ENCODE measurements at places on chromosomes 12 and 14.

DNA sequence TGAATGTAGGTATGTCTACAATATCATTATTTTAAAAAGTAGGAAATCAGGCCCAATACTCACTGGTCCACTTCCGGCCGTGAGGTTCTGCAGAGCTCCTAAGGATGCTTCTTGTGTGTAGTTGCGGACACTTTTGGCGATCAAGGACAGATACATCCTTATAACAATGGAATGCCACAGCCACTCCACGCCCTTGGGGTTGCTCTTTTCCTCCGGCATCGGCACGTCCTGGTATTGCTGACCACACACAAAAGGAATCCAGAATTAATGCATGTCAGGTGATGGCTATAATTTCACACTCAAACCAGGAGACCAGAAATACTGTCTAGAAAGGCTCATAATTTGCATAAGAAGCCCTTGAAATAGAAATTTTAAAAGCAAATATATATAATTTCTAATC, 65.6 kb upstream of the YARS2 start:
- no peak for DNase-seq

DNA sequence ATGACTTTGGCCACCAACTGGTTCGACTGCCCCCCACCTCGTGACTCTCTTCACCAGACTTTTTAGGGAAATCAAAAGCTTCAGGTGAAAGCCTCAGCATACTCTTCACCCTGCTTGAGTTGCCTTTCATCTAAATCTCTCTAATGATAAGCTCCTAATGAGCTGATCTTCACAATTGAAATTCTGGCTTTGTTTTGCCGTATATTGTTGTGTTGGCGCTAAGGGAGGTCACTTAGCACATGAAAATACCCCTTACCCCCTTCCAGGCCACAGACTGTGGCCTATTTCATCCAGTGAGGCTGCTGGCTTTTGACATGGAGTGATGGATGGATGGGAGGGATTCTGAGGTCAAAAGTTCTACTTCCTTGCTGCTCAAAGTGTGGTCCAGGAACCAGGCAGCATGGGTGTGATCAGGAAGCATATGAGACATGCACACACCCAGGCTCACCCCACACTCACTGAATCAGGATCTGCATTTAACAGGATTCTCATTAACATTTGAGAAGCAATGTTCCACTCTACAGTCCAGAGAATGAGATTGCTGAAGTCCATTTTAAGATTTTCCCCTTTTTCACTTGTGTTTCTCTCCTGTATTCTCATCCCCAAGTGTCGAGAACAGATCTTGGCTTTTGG, 131.4 kb downstream of the DACT1 start:
- DNase-seq, result no peak

GRCh38 chr12:80261403-80261802, 162.1 kb downstream of the OTOGL start:
- DNase-seq, result no peak

GRCh38 chr12:102971227-102971626, 13.8 kb downstream of the ASCL1 start:
- DNase-seq, result no peak

GRCh38 chr14:62304257-62304656, 542.0 kb downstream of the SNAPC1 start:
- no peak for DNase-seq

DNA sequence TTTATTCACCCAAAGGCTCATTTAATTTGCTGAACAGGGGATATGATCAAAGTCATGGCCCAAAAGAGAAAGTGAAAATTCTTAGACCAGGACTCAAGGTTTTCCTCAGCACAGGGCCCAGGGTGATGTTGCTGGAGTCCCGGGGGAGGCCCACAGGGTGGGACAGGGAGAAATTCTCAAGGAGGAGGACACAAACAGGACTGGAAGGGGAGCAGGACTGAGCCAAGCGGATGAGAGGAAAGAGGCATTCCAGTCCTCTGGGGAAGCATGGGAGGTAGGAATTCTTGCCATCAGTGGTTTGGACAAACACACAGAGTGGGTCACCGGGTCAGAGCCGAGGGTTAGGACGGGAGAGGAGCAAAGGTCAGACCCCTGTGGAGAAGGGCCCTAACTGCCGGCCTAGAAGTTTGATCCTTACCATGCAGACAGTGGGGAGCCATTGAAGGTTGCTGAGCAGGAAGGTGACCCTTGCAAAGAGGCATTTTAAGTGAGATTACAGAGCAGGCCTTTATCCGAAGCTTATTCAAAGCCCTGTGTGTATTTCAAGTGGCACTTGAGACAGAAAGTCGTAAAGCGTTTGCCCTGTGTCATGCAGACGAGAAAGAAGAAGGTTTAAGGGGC, 68.4 kb upstream of the PTGR2 start:
- peak; percentile 26 for DNase-seq

DNA sequence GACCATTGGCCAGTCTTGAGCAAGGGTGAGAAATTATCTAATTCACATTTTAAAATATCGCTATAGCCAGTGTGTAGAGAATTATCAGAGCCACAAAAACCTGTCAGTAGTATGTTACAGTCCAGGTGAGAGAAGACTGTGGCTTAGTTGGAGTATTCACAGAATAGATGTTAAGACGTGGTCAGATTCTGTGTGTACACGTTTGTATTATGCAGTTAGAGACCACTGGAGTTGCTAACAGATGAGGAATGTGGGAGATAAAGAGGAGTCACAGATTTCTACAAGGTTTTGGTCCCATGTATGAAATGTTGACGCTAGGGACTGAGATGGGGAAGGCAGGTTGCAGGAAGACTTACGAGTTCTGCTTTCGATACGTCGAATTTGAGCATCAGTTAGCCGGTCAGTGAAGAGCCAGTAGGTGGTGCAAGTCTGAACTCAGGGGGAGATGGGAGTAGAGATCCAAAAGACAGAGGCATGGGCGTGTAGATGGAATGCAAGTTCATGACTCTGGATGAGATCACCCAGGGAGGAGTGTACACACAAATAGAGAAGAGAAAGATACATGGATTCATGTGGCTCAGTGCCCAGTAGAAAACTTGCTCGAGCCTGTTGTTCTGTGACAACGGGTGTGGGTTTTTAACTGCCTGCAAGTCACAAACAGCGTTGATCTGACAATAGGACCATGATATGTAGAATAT, 114.8 kb upstream of the FLRT2 start:
- DNase-seq, result peak; percentile 96

- no peak for DNase-seq
Observed at GRCh38 chr14:80387563-80387981, 176.3 kb upstream of the DIO2 start.

- DNase-seq, result no peak
Observed at GRCh38 chr14:67276131-67276530, 34.9 kb downstream of the PALS1 start.

- DNase-seq, result peak; percentile 54
Observed at GRCh38 chr12:123006977-123007376, 26.5 kb downstream of the ARL6IP4 start.

GRCh38 chr12:113911971-113912759, 54.0 kb downstream of the RBM19 start:
- no peak for DNase-seq

DNA sequence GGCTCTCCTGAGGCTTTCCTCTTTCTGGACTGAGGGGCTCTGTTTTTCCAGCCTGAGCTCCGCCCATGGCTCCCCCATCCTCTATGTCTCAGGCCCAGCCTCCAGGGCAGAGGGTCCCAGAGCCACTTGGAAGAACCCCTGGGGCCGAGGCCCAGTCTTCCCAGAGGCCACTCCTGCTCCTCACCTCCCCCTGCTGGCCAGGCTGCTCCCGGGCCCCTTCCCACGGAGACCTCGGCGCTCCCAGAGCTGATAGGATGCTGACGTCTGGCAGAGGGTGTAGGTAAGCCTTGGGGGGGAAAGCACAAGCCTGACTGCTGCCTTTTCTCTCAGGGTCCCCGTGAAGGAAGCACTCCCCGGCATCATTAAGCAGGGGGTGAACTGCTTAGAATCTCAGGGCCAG, 51.4 kb downstream of the ERH start:
- DNase-seq, result peak; percentile 20

GRCh38 chr12:111685322-111685810, 390 bp downstream of the BRAP start:
- DNase-seq, result no peak

- DNase-seq, result peak; percentile 98
Observed at GRCh38 chr12:53099071-53099882, 1.8 kb downstream of the IGFBP6 start.

DNA sequence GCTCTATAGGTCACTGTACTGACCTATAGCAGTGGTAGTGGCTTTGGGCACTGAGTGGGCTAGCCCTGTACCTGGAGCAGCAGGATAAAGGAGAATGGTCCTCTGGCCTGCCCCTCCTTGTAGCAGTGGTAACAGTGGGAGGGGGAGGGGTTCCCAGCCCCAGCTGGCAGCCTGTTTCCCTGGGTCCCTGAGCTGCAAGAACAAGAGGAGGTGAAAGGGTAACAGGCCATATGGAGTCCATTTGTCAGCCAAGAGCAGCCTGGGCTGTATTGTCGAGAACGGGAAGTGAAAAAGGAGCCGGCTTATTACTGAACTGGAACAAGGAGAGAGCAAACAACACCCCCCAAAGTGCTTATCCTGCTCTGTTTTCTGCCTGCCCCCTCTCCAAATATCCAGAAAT, 73.8 kb upstream of the SRSF5 start:
- no peak for DNase-seq

- no peak for DNase-seq
Observed at GRCh38 chr14:58862416-58863160, 224.8 kb downstream of the DACT1 start.

- no peak for DNase-seq
Observed at GRCh38 chr14:105492031-105492970, 1.3 kb downstream of the TEDC1 start.

DNA sequence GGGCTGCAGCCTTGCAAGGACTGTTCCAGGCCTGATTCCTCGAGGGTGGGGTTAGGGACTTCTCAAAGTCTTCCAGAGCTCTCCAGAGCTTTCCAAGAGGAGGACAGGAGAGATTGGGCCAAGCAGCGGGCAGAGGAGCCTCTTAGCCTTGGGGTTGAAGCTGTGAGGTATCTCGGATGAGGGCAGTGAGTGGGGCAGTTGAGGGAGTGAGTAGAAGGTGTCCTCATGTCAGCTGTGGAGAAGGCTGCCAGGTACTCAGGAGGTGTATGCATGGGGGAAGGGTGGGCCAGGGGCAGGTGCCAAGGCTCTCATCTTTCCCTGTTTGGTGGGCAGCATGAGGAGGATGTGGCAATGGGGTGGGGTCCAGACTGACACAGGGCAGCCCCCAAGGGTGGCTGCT, 7.7 kb downstream of the KRT83 start:
- DNase-seq, result no peak

DNA sequence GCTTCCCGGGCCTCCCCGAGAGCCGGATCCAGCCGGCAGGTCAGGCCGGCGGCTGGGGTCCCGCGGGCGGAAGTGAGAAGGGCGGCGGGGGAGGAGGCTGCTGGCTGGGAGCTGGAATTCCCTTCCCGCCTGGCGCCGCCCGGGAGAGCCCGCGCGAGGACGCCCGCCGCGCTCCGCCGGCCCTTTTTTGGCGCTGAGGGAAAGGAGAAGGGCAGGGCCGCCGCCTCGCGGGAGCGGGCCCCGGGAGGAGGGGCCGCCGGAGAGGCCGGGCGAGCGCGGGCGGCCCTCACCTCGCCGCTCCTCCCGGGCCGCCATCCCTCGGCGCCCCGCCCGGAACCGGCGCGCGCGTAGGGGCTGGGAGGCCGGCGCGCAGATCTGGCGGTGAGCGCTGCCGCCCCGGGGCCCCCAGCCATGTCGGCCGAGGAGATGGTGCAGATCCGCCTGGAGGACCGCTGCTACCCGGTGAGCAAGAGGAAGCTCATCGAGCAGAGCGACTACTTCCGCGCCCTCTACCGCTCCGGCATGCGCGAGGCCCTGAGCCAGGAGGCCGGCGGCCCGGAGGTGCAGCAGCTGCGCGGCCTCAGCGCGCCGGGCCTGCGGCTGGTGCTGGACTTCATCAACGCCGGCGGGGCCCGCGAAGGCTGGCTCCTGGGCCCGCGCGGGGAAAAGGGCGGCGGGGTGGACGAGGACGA, at the start of the genes KLHL42 and MANSC4:
Gene KLHL42 (plus strand): TSS at position 314 of the 692 bp plus-strand sequence. CDS start 98 bp downstream, at position 412.
Gene MANSC4 (minus strand): TSS at position 317 of the 692 bp plus-strand sequence. CDS start 8,960 bp downstream, outside the sequence.
- DNase-seq, result peak; percentile 87

DNA sequence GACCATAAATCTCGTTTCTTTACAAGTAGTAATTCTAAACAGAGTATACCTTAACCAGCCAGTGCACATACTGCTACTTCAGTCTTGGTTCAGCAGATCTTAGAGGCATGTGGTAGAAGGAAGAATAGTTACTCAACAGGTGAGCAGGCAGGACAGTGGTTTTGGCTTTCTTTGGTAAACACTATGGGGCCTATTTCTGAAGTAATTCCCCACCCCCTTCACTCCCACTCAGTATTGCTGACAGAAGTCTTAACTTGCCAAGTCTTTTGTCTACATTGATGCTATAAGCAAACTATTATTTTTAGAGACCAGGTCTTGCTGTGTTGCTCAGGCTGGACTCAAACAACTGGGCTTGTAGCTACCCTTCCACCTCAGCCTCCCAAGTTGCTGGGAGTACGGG, 68.5 kb downstream of the FBXO34 start:
- no peak for DNase-seq

DNA sequence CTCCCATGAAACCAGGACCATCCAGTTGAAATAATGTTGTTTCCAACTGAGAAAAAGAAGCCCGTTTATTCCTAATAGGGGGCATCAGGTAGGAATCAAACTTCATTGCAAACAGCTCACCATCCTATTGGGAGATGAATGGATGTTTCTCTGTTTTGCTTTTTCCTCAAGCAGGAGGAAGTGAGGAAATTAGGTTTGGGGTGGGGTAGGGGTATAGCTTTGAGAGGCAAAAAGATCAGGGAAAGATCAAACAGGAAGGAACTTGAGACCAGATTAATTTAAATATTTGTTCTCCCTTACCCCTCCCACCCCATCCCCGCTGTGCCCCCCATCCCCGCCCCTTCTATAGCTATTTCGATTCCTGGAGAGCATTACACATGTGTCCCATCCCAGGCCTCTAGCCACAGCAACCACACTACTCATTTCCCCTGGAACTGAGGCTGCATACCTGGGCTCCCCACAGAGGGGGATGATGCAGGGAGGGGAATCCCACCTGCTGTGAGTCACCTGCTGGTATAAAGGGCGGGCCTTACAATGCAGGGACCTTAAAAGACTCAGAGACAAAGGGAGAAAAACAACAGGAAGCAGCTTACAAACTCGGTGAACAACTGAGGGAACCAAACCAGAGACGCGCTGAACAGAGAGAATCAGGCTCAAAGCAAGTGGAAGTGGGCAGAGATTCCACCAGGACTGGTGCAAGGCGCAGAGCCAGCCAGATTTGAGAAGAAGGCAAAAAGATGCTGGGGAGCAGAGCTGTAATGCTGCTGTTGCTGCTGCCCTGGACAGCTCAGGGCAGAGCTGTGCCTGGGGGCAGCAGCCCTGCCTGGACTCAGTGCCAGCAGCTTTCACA, at the start of gene IL23A:
Gene IL23A (plus strand): TSS at position 577 of the 850 bp plus-strand sequence. CDS start 161 bp downstream, at position 738.
- DNase-seq, result peak; percentile 7

GRCh38 chr12:114665411-114666260, 18.3 kb downstream of the TBX3 start:
- DNase-seq, result no peak
